ENCODE measurements at places on chromosomes 12 and 14.

DNA sequence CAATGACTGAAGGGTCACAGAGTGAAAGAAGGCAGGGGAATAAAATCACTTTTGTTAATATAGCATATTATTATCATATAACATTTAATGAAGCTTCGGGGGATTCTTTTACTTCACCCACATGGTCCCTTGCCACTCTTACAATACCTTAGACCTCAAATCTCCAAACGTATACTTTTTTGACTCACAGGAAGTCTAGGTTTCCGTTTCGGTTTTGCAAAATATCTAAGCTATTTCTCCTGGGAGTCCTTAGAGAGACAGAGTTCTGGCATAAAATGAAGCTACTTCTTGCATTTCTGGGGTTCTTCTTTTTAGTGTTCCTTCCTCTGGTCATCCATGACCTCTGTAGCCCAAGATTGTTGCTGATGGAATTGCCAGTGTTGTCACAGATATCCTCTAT, 590.5 kb upstream of the ATP2B1 start:
- DNase-seq = no peak

GRCh38 chr14:31592631-31593030, 31.4 kb downstream of the NUBPL start:
- DNase-seq = no peak

GRCh38 chr12:59007620-59008019, 87.3 kb upstream of the LRIG3 start:
- no peak for DNase-seq

DNA sequence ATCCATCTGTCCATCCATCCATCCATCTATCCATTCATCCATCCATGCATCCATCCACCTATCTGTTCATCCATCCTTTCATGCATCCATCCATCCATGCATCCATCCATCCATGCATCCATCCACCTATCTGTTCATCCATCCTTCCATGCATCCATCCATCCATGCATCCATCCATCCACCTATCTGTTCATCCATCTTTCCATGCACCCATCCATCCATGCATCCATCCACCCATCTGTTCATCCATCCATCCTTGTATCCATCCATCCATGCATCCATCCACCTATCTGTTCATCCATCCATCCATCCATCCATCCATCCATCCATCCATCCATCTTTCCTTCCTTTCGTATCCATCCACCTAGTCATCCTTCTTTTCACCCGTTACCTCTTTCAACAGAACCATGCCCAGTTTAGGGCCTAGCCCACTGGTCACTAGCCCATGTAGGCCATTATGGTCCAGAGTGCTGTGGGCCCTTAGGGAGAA, 66.3 kb downstream of the KIF26A start:
- no peak for DNase-seq

- DNase-seq = no peak
These were observed 1.5 kb upstream of the BEGAIN start for GRCh38 chr14:100588671-100589070.

Data from NCI-H526 treated with DMSO at 0.1 percent for 48 hours (cell line).